ENCODE measurements at places on chromosomes 4 and X.

- no peak for DNase-seq
These were observed 1849.2 kb downstream of the STIM2 start for GRCh38 chr4:28709891-28710290.

GRCh38 chr4:102089850-102090621 is 255.2 kb downstream of the SLC39A8 start:
- no peak for DNase-seq

GRCh38 chr4:110518889-110519490 is 43.0 kb downstream of the ENPEP start:
- no peak for DNase-seq

- DNase-seq, result no peak
These were observed 56.6 kb downstream of the LINC00632 start for GRCh38 chrX:140766024-140766611.

- no peak for DNase-seq
These were observed 255.6 kb upstream of the JADE1 start for GRCh38 chr4:128553686-128554515.

Measured in activated CD4-positive, alpha-beta T cell treated with anti-CD3 and anti-CD28 coated beads for 1 hour (primary cell).